Bronchial epithelial cell (primary cell): ENCODE measurements at places on chromosomes 1 and 21. TPM values are rescaled to one million over a fixed set of nuclear protein-coding genes. Genes with fewer than 3 reads are reported as not detected.

- DNase-seq, result no peak
Observed at GRCh38 chr21:45367402-45368351, 37.3 kb upstream of the COL18A1 start.

Gene TMEM82
- not detected in 2 replicates for total RNA-seq

DNA sequence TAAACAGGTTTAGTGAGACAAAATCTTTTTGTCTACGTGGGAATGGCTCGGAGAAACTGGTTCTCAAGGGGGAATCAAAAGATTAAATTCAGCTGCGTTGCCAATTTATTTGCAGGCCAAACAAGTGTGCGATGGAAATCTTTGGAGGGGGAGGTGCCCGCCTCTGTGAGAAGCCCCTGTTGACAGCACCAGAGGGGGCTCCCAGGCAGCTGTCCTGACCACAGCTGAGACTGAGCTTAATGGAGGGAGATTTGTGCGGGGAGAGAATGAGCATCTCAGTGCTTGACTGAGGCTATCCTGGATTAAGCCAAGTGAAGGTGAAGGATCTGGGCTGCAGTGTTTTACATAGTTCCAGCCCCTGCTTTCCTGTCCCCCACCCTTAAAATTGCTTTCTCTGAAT is 169.7 kb downstream of the ATG4C start:
- DNase-seq, result no peak

Gene BCL10
- total RNA-seq, result 31.3 and 46.1 TPM in 2 replicates

DNA sequence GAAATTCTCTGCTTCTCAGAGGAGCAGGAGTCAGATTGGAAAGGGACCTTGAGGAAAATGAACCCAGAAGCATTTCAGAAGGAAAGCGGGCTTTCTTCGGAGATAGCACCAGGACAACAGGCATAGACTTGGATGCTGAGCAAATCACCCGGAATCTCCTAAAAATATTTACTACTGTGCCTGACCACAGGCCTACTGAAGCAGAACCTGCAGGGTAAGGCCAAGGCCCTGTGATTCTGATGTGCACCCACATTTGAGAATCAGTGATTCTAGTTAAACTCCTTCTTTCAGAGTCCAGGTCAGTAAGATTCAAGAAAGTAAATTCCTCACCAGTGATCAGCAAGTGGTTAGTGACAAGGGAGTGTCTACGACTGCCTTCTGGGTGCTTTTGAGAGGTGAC is 307.3 kb upstream of the DUSP10 start:
- no peak for DNase-seq
